Kidney capillary endothelial cell (primary cell): ENCODE measurements at places on chromosomes 1 and 21.

- DNase-seq, result no peak
These were observed 42.3 kb downstream of the NVL start for GRCh38 chr1:224287714-224288113.

GRCh38 chr1:69940816-69941215 is 264.6 kb downstream of the LRRC40 start:
- DNase-seq, result no peak

GRCh38 chr1:184950227-184950626 is 24.1 kb downstream of the NIBAN1 start:
- DNase-seq, result no peak

DNA sequence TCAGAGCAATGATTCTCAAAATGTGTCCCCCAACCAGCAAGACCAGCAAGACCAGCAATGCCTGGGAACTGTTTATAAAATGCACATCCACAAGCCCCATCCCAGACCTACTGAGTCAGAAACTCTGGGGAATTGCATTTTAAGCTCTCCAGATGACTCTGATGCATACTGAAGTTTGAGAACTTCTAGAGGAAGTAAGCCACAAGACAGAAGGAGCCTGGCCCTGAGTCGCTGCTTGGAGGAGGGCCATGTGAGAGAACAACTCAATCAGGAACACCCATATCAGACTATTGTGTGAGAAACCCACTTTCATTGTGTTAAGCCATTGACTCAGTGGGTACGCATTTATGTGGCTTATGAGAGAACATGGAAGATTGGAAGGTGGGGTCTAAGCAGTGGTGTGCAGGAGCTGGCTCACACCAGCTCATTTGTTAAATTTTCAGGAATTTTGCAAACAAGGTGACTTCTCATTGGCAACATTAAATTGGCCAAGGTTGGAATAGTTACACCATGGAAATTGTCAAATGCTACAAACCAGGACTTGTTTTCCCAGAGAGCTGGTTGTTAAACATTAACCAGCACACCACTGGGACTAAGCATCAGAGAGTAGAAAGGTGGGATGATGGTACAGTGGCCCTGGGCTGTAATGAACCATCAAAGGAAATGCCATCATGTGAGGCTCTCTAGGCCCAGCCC is 38.9 kb downstream of the ATP1A1 start:
- peak; percentile 56 for DNase-seq

GRCh38 chr1:30998887-30999286 is 66.6 kb downstream of the PUM1 start:
- DNase-seq, result no peak

DNA sequence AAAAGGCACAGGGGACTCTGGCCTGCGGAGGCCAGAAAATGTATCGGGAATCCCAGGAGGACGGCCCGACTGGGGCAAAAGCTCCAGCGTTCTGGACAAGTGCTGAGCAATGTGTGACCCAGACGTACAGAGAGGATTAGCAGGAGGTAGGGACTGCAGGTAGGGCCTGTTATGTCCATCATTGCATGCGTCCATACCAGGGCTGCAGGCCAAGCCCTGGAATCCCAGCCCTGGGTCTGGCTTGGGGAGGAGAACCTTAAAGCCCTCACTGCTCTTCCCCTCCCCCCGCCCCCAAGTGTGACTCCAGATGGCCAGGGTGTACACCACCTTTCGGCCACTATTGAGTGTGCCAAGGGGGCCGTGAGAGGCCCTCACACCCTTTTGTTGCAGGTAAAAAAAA is 2.0 kb downstream of the RNF207 start:
- no peak for DNase-seq

- DNase-seq, result no peak
These were observed 102.3 kb upstream of the LPGAT1 start for GRCh38 chr1:211932933-211933254.

- DNase-seq, result no peak
These were observed 739 bp downstream of the ZNF593 start for GRCh38 chr1:26170472-26170821.

DNA sequence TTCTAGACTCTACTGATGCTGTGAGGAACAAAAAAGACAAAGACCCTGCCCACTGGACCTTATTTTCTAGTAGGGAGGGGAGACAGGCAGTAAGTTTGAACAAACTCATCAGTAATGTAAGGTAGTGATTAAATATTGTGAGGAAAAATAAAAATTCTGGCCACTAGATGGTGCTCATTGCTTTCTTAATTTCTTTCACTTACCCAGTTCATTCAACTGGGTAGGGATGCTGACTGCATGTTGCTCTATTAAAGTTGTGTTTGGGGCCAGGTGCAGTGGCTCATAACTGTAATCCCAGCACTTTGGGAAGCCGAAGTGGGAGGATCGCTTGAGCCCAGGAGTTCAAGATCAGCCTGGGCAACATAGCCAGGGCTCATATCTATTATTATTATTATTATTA is 6.3 kb upstream of the KYAT3 start:
- peak; percentile 68 for DNase-seq

DNA sequence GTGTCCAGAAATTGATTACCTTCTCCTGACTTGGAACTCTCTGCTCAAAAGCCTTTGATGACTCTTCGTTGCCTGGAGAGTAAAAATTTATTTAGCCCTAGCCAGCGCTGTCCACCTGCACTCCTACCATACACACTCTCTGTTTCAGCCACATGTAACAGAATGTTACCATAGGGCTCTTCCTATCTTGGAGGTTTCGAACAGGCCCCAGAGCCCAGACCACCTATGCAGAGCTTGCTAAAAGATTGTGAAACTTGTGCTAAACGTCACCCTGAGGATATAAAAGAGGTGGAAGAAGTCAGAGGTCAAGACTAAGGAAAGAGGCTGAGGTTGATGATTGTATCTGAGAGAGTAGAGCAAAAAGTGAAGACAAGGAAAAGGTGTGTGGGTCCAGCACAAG is 237.0 kb upstream of the HOOK1 start:
- DNase-seq, result no peak

- DNase-seq, result no peak
These were observed 311.5 kb downstream of the DUSP10 start for GRCh38 chr1:221430152-221430960.

GRCh38 chr1:40760984-40761383 is 22.6 kb upstream of the KCNQ4 start:
- no peak for DNase-seq

DNA sequence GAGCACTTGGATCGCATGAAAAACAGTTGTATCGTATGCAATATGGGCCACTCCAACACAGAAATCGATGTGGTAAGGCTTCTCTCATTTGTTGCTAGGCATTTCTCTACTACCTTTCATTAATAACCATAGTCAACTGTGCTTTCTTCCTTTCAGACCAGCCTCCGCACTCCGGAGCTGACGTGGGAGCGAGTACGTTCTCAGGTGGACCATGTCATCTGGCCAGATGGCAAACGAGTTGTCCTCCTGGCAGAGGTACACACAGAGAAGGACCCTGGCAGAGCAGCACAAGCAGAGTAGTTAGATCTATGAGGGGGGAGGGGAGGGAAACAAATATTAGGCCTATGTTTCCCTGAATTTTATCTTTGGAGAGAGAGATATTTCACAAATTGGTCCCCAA is 16.0 kb upstream of the STRIP1 start:
- DNase-seq, result no peak

DNA sequence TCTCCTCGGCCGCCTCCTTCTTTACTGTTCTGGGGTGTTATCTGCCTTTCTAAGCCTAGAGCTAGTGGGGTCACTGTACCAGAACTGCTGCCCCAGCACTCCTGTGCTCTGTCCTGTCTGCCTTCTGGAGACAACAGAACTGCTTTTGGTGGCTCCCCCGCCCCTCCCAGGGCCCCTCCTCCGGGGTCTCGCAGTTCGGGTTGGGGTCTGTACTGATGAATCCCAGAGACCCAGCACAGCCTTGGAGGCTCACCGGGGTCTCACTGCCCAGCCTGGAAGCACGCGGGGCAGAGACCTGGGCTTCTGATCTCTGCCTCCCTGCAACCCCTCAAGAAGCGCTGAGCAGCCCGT is 3.2 kb upstream of the PLEKHA6 start:
- no peak for DNase-seq

DNA sequence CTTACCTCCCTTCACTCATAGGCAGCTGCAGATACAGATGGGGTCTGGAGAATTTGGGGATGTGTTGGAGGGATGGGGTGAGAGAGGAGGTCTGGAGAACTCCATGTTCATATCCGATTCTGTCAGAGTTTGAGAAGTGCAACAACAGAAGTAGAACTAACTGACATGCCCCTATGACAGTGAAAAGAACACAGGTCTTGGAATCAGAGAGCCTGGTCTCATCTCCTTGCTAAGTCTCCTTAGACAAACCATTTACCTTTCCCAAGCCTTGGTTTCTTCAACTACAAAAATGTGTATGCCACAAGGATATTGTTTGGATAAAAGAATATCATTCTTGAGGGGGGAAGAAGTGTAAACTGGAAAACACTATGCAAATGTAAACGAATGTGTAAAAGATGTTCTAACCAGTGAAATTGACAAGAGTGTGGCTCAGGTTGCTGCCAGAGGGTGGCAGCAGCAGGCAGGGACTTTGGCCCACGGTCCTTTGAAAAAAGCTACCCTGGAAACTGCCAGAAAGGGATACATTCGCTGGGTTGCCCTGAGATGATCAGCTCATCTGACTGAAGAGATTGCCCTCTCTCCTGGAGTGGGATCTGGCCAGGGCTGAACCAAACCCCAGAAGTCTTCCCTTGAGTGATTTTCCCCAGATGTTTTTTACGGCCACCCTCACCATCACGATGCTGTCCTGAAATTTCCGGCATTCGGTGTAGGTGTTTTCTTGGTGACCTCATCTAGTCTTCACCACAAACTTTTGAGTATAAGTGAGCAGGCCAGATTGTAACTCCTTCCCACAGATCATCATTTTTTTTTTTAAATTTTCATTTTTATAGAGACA is 17.0 kb upstream of the CD2 start:
- peak; percentile 51 for DNase-seq

- DNase-seq, result no peak
These were observed 8.3 kb upstream of the ZC3H11B start for GRCh38 chr1:219621047-219621786.

GRCh38 chr1:169312084-169312954 is 55.3 kb downstream of the NME7 start:
- DNase-seq, result no peak

GRCh38 chr1:228209657-228210056 is 1.8 kb downstream of the OBSCN start:
- no peak for DNase-seq

GRCh38 chr1:204260601-204261197 is 46.9 kb upstream of the GOLT1A start:
- DNase-seq, result no peak

GRCh38 chr1:155334962-155335361 is 14.3 kb downstream of the RUSC1 start:
- DNase-seq, result no peak

GRCh38 chr1:21734526-21734925 is 48.4 kb downstream of the USP48 start:
- no peak for DNase-seq

- DNase-seq, result no peak
These were observed 1.6 kb downstream of the TCEA3 start for GRCh38 chr1:23422941-23423340.

DNA sequence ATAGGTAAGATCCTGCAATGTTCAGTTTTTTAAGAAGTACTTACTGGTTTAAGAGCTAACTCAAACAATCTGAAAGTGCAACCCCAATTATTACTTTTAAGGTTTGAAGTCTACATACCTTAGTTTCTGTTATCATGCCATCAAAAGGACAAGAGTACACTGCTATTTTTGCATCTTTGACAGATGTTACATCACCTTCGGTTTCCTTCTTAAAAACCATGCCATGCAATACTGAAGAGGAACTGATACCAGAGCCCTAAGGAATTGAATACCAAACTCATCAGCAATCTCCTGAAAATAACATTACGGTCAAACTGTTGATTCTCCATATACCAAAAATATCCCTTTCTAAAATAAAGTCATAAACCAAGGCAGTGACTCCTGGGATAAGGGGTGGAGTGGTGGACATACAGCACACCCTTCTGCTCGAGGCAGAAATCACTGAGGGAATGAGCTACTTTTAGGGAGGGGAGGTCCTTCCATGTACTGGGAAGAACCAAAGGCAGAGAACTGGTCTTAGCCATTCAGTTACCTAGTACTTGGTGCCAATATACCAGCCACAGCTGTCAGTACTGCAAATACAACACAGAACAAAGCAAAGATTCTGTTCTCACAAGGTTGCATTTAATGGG is 8.5 kb downstream of the CCT8 start:
- DNase-seq, result no peak

DNA sequence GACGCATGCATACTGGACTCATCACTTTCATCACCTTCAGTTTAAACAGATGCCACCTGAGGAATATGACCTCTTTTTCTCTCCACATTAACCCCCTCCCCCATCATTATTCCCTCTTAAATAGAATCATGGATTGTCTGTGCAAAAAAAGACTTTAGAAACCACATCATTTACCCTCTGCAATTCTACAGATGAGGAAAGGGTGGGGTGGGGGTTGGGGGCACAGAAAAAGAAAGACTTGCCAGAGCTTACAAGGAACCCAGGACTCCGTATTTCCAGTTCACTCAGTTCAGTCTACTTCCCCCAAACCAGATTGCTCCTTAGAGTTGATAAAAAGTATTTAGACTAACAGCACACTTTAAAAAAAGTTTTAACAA is 26.2 kb upstream of the NFIA start:
- DNase-seq, result no peak

DNA sequence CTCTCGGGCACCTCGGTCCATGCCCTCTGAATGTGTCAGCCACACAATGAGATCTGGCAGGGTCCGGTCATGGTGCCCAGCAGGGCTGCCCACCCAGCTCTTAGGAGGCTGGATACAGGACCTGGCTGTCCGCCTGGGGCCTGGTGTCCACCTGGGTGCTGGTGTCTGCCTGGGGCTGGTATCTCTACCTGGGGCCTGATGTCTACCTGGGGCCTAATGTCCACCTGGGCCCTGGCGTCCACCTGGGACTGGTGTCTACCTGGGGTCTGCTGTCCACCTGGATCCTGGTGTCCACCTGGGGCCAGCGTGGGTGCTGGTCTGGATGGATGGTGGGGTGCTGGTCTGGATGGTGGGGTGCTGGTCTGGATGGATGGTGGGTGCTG is 45.1 kb upstream of the ACTRT2 start:
- no peak for DNase-seq

GRCh38 chr21:39434950-39435349 is 10.6 kb downstream of the LCA5L start:
- no peak for DNase-seq

- no peak for DNase-seq
These were observed 56.4 kb downstream of the GRIK3 start for GRCh38 chr1:36977731-36978406.

- DNase-seq, result no peak
These were observed 35.2 kb downstream of the LRP8 start for GRCh38 chr1:53292690-53293089.

GRCh38 chr1:7068552-7068951 is 283.3 kb downstream of the CAMTA1 start:
- DNase-seq, result no peak

GRCh38 chr1:46595127-46595526 is 8.9 kb downstream of the MKNK1 start:
- DNase-seq, result no peak

DNA sequence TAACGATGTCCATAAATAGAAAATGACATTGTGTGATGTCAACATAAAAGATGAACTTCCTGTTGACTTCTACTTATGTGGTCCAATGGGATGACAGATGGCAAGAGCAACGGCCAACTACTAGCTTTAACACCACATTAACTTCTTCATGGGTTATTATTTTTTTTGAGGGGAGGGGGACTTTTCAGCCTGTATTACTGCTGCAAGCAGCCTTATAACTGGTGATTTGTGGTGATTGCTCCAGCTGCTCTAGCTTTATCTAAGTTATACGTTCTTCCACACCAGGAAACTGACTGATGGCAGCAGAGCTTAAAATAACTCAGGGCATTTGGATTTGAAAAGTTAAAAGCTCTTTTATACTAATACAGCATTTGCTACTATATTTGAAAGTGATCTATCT is 228.8 kb upstream of the B3GALT2 start:
- DNase-seq, result no peak

- no peak for DNase-seq
These were observed 1882.4 kb downstream of the NCAM2 start for GRCh38 chr21:22880573-22880972.
